Activated CD8-positive, alpha-beta memory T cell treated with anti-CD3 and anti-CD28 coated beads, Interleukin-2, amount 50 U/mL, for 4 hours (primary cell): ENCODE measurements at places on chromosomes 12 and 14.

- DNase-seq: no peak
These were observed 12.3 kb downstream of the EMP1 start for GRCh38 chr12:13208533-13209435.

DNA sequence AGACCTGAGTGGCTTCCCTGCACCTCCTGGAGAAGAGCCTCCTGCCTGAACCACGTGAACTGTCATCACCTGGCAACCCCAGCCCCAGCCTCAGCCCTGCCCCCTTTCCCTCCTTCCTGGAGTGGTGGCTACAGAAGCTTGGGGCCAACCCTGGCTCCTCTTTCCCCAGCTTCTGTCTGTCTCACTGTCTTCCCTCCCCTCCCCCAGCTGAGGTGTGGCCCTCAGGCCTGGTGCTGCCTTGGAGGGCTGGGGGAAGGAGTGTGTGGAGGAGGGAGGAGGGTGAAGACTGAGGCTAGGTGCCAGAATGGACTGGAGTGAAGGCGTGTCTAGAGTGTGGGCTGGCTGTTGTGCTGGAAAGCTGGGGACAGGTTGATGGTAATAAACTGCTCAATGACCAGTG is 9.7 kb downstream of the NFATC4 start:
- DNase-seq: no peak

DNA sequence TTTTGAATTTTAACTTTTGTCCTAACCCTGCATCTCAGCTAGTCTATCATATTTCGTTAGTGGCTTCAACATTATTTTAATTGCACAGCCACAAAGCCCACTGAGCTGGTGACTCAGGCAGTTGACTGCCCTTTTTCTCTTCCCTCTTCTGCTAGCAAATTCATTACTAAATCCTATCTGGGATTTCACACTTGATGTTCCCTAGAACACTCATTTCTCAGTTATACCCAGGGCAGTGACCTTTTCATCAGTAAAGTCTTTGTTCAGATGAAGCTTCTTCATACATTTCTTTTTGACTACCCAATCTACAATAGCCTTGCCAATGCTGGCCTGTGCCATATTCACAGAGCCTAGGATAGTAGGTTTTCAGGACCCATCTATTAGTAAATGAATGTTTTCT is 107.0 kb downstream of the ATXN7L3B start:
- no peak for DNase-seq

DNA sequence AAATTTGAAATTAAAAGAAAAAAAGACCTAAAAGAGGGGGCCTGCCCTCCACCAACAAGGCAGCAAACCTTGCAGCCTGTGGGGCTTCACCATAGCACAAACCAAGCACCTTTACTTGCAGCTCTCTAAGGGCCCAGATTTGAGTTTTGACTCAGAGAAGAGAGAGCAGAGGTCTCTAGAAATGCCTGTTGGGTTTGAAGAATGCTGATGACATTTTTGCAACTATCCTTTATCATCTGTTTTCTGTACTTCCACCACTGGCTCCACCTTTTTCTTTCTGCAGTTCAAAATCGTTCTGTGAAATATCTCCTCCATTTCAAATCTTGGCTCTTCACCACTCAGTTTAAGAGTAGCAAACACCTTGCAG is 83.8 kb upstream of the HMGA2 start:
- no peak for DNase-seq

DNA sequence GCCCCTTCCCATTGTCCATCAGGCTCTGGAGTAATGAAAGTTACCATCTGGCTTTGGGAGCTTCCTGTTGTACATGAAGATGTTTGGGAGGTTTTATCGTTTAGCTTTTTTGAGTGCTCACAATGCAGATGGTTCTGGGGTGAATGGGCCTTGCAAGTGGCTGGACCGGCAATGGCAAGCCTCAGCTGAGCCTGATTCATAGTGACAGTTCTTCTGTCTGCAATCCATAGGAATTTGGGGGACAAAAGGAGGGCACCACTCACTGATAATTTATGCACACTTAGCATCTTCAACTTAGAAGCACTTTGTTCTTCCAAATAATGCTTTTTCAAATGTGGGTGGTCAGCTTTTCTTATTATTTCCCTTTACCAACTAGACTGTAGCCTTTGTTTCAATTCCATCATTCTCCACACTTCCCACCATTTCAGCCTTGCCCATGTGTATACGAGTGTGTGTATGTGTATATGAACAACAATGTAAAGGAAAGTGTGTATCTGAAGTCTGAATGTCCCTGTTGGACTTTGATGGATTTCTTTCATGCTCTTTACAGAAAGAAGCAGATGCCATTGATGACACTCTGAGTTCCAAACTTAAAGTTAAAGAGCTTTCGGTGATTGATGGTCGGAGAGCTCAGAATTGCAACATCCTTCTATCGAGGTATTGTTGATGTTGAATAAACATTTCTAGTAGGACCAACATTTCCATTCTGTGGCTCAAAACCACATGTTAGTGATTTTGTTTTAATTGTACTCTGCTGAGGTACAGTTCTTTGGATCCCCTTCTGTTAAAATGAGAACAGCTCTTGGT is 125.5 kb downstream of the GPR135 start:
- no peak for DNase-seq

DNA sequence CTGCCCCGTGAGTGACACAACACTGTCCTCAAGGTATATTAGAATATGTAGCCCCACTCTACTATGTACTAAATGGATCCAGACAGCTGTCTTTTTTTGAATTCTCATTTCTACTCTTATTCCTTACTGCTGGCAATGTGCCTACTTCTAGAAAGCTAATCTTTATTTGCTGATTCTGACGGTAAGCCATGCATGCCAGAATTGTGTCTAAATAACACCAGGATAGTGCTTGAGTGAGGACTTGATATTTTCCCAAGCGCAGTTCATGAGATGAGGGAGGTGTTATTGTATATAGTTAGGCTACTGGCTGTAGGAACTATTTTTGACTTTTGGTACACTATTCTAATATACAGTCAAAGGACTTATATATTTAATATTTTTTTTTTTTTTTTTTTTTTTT is 316.2 kb upstream of the NAV3 start:
- DNase-seq: no peak

DNA sequence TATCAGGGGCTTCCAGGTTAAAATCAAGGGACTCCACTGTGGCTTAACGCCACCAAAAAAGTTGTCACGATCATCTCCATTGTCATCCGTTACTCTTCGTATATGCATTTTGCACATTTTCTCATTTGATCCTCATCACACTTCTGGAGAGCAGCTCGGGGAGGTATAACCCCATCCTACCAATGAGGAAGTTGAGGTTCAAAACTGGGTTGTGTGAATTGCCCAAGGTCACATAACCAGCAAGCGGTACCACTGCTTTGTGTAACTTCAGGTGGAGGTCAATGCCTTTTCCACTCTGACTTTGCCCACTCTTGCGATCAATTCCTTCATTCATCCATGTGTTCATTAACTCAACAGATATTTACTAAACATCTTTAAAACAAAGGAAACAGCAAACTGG is 71.1 kb upstream of the CCND2 start:
- DNase-seq: no peak

DNA sequence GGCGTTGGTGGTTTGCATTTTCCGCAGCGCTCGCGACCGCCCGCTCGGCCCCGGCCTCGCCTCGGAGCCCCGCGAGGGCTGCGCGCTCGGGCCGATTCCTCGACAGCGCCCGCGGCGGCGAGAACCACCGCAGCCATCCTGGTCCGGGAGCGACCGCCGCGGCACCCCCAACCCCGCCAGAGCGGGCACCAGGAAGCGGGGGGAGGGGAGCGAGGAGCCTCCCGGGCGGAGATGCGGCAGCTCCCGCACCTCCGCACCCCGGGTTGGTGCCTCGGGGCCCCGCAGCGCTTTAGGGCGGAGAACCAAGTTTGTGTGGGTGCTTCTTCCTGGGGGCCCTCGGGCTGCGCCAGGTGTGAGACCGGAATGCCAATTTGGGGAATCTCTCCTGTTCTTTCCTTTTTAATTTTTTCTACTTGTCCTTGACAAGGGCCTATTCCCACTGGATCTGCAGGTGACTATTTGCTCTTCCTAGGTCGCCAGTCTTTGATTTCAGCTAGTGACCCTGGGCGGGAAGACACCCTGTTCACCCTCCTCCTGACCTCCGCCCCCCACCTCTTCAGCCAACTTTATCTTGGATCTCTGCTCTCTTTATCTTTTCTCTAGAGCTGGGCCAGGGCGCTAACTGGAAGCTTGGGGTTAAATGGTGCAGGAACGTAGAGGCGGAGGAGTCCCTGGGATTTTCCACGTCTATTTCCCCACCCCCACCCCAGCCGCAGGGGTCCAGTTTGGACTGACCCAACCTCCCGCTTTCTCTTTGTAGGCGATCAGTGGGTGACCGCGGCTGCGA is at the start of gene SOCS2:
TSS of gene SOCS2 (plus strand) at position 751 of the 787 bp plus-strand sequence. CDS start 223 bp downstream, outside the sequence.
- peak; percentile 27 for DNase-seq

DNA sequence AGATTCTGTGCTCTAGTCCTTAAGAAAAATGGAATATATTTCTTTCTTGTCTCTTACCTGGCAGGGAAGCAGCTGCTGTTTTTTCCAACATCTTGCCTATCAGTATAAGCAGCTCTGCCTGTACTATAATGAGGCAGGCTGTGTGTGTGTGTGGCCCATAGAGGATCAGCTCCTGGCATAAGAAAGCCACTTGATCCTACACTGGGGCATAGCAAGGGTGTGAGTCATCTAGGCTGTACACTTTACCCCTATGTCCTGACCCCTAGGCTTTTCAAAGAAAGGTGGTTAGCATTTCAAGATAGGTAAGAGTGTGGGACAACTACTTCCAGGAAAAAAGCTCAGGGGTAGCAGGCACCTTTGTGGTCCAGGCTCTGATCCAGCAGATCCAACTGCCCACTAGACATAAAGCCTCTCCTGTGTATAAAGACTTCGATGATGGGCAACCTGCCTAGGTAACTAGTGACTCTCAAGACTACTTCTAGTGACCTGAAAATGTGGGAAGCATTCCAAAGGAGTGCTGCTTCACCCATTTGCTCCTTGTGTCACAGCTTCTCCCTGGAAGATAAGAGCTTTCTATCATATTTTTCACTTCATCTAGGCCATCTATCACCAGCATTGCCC is 4.9 kb upstream of the SENP1 start:
- no peak for DNase-seq

GRCh38 chr12:120979862-120980696 is 1.7 kb downstream of the HNF1A start:
- DNase-seq: no peak

DNA sequence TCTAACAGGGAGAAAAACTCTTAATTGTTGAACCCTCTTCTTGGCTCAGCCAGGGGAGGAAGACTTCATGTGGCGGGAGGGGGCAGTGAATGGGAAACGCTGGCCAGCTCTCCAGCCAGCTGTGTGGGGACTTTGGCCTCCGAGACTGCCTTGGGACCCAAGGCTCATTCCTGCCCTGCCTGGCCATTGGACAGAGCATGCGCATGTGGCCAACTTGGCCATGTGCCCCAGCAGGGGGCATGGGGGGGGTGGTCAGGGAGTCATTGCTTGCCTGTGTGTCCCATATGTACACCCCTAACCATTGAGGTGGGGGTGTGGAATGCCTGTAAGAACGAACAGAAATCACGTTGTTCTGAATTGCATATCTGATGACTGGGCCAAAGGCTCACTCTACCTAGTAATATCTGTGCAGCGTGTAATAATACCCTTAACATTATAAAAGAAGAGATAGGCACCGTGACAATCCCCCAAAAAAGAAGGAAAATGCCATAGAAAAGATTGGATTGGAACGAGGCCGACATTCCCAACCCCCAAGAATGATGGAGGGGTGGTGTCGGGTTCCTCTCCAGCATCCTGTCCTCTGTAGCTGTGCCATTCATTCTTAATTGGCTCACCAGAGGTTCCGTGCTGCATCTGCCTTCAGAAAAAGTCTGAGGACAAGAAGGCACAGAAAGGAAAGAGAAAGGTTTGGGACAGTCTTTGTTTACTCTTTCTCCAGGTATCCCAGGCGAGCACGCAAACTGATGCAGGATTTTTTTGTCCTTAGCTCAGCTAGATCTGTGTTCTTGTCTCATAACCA is 3.5 kb upstream of the FAR2 start:
- no peak for DNase-seq

GRCh38 chr12:52306731-52307130 is 14.5 kb downstream of the KRT83 start:
- DNase-seq: no peak

GRCh38 chr12:63075376-63076060 is 75.5 kb downstream of the AVPR1A start:
- no peak for DNase-seq

GRCh38 chr12:113396828-113397496 is 6.7 kb downstream of the SDS start:
- no peak for DNase-seq

DNA sequence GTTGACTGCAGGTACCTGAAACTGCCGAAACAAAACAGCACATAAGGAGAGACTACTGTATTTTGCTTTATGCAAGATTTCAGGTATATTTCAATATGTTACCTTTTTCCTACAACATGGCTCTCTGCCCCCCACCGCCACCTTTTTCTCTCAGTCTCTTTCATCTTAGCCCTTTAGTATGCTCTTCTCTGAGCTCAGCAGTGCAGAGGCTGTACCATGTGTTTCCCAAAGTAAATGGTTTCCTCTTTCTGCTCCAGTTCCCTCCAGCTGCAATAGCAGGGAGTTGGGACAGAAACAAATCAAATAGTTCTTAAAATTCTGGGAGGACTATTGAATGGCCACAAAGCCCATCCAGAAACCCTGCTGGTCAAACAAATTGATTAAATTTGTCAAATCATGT is 4.3 kb downstream of the AMN1 start:
- DNase-seq: no peak

- no peak for DNase-seq
These were observed 83.7 kb downstream of the HEATR5A start for GRCh38 chr14:31336646-31337045.

DNA sequence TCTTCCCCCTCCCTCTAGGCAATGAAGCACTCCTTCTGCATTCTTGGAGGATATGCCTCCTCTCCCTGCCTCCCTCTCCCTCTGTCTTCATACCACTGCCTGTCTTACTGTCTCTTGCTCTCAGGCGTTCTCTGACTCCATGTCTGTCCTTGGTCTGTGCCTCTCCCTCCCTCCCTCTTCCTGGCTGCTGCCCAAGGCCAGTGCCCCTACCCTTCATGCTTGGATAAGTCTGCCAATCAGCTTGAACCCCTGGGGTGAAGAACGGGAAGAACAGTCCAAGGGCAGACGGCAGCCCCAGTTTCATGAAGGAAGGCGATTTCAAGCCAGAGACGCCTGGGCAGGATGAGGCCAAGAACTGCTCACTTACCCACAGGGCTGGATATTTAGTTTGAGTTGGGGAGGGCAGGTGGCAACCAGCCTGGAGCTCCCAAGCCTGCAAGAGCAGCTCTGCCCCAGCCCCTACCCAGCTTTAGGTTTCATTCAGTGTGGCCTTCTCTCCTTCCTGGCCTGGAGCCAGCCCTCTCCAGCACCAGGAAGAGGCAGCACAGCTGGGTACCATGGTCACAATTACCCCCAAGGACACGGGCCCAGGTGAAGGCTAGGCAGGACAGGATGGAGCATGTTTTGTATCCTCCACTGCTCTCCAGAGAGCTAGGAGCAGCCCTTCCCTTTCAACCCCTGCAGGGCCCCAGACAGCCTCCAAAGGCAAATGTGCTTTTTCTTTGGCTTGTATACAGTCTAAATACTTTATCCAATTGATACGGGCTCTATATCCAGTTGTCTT is 35.8 kb upstream of the LTBP2 start:
- DNase-seq: no peak
